ENCODE measurements at places on chromosomes 13 and 19.

DNA sequence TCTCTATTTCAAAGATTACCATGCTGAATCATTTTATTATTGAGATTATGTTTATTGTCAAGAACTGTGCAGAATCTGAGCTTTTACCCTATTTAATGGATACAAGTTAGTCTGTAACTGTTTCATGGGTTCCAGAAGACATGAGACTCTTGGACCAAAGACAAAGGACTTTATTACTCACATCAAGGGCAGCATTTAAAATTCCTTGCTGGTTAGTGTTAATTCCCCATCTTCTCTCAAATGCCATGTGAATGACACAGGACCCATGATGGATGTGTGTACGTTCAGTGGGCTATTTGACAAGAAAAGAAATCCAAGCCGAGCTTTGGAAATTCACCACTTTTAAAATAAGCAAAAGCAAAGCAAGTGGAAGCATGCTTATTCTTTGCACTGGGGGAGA, 139.9 kb downstream of the PCDH20 start:
- no peak for DNase-seq

GRCh38 chr13:33158816-33159215, 126.7 kb downstream of the STARD13 start:
- DNase-seq = no peak

GRCh38 chr13:76798037-76798436, 88.2 kb downstream of the KCTD12 start:
- no peak for DNase-seq

GRCh38 chr19:30540761-30541160, 168.6 kb downstream of the ZNF536 start:
- DNase-seq = no peak

GRCh38 chr19:48283908-48284307, 14.0 kb downstream of the ZNF114 start:
- no peak for DNase-seq

GRCh38 chr13:113915786-113916329, 52.0 kb upstream of the GAS6 start:
- DNase-seq = no peak

- no peak for DNase-seq
Observed at GRCh38 chr19:33868076-33868735, 71.5 kb downstream of the KCTD15 start.

DNA sequence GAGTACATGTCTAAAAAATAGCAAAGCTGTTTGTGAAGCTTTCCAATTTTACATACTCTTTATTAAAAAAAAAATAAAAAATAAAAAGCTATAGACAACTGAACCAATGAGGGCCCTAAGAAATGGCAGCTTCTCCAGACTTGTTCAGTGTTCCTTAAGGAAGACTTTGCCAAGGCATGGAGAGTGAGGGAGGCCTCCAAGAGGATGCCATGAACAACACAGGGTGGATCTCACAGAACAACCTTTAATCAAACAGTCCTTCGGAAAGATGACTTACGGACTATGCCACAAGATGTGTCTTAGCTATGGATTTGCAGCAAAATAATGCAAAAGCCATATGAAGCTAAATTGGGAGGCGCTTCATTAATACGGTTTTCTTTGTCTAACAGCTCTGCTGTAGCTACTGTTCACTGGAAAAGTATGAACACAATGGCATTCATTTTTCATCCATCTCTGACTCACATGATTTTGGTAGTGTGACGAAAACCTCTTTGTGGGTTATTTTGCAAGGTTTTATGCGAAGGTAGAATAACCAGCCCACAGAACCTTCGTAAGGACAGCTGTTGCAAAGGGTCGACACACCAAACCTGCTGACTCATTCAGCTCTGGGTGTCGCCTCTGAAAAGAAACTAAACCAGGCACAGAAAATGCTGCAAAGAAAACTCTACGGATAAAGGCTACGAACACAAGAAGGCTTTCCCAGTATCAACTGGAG, 27.7 kb downstream of the EFNB2 start:
- DNase-seq = no peak

Data from T-helper 9 cell (primary cell).